Colonic mucosa (tissue), 4 donors: ENCODE measurements at places on chromosomes 13 and 19. TPM values are rescaled to one million over a fixed set of nuclear protein-coding genes. Genes with fewer than 3 reads are reported as not detected.

Gene MRI1
- total RNA-seq = 26.7 TPM

GRCh38 chr19:2618611-2619010, 83.9 kb downstream of the GNG7 start:
- peaks cover 4% of the 10 kb centered on the region for H3K4me1 ChIP-seq
- H3K4me3 ChIP-seq = no peak overlapping the region
- H3K27ac ChIP-seq = peak overlapping the region; percentile 0

- peaks cover 5% of the 10 kb centered on the region for H3K4me1 ChIP-seq
- DNase-seq = no peak
- no peak overlapping the region for H3K27ac ChIP-seq
- no peaks in the 10 kb centered on the region for H3K36me3 ChIP-seq
Observed at GRCh38 chr19:32354345-32354744, 8.9 kb downstream of the ZNF507 start.

- H3K27ac ChIP-seq = no peak overlapping the region
- no peaks in the 10 kb centered on the region for H3K4me1 ChIP-seq
- H3K36me3 ChIP-seq = no peaks in the 10 kb centered on the region
- H3K27me3 ChIP-seq = no peaks in the 10 kb centered on the region
Observed at GRCh38 chr19:5990289-5990797, 12.4 kb upstream of the RANBP3 start.

DNA sequence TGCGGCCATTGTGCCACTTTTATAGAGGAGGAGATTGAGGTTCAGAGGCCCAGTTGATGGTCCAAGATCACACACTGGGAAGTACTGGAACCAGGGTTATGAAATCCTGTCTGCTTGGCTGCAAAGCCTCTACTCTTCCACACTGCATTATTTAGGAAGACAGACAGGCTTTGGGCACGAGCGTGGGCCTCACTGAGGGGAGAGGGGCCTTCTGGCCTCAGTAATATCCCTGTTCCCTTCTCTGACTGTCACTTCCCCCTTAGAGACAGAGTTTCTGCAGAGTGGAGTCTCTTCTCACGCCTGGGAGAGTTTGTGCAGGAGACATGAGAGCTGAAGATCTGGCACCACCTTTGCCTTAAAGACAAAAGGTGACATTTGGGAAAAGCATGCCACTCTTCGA, 49.0 kb upstream of the PNMA8B start:
- no peak for DNase-seq
- no peaks in the 10 kb centered on the region for H3K36me3 ChIP-seq
- H3K27ac ChIP-seq = no peak overlapping the region
- no peaks in the 10 kb centered on the region for H3K27me3 ChIP-seq
- H3K4me1 ChIP-seq = no peaks in the 10 kb centered on the region

DNA sequence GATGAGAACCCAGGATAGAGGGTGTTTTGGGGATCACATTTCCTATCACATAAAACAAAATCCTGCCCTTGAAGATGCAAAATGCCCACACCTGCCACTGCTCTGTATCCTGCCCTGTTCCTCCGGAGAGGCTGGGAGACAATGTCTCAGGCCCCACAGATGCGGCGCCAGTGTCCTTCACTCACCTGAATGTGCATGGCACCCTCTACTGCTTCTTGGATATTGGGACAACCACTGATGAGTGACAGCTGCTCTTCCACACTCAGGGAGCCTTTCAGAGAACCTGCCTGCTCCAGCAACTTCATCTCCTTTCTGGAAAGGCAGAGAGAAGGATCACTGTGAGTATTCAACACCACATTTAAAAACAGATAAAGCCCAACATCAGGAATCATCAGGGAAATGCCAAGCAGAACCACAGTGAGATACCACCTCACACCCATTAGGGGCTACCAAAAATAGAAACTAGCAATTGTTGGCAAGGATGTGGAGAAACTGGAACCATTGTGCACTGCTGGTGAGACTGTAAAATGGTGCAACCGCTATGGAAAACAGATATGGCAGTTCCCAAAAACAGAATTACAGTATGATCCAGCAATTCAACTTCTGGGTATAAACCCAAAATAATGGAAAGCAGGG, 36.4 kb downstream of the CRYL1 start:
- no peaks in the 10 kb centered on the region for H3K4me1 ChIP-seq
- DNase-seq = no peak
- no peak overlapping the region for H3K27ac ChIP-seq
- no peaks in the 10 kb centered on the region for H3K27me3 ChIP-seq
- H3K36me3 ChIP-seq = no peaks in the 10 kb centered on the region

DNA sequence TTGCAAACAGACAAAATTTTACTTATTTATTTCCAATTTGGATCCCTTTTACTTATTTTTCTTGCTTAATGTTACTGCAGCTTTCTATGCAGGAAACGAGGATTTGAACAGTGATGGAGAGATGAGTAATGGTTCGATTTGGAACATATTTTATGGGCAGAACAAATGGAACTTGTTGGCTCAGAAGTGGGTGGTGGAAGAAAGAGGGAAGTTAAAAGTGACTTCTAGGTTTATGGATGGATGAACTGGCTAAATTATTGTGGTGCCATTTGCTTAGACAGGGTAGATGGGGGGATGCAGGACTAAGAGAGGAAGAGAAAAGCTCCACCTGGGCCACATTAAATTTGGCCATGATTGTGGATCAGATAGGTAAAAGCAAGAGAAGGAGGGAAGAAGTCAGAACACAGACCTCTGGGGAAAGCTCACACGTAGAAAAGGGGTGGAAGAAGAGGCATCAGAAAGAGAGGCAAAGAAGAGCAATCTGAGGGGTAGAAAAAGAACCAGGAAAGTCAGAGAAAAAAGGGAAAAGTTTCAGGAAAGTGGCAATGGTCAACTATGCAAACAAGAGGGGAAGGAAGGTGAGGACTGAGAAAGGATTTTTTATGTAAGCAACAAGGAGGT, 768 bp upstream of the CYSLTR2 start:
- H3K27ac ChIP-seq = peak overlapping the region; percentile 7
- no peaks in the 10 kb centered on the region for H3K27me3 ChIP-seq
- H3K4me1 ChIP-seq = no peaks in the 10 kb centered on the region

DNA sequence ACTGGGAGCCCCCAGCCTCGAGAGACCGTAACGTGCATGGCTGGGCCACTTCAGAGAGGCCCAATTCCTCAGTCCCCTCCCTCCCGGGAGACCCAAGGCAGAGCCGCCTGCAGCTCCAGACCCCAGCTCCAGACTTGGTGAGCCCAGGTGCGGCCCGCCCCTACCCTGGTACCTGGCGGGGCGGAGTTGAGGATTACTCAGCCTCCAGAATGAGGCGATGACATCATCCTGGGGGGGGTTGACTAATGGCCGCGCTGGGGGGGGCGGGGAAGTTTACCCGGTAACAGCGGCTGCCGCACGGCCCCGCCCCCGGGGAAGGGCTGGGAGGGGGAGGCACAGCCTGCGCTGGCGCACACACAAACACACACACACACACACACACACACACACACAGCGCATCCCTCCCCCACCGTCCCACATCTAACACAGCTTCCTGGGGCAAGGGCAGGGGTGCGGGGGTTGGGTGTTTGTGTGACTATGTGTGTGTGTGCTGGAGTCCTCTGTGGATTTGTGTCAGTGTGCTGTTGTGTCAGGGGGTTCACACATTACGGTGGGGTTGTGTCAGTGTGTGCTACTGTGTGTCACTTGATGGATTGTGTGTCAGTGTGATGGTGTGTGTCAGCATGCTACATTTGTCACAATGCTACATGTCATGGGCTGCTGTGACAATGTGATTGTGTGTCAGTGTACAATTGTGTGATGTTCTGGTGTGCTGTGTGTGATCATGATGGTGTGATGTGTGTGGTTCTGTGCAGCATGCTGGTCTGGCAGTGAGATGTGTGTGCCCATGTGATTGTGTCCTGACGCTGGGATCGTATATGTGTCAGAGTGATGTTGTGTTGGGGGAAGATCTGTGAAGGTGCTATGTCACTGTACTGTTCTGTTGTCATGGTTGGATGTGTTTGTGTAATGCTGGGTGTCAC, 10.3 kb upstream of the BBC3 start:
- peak; percentile 83 for DNase-seq
- no peak overlapping the region for H3K4me3 ChIP-seq
- H3K27me3 ChIP-seq = peaks cover 19% of the 10 kb centered on the region
- H3K36me3 ChIP-seq = no peaks in the 10 kb centered on the region
- no peak overlapping the region for H3K27ac ChIP-seq
